Activated T-cell treated with anti-CD3 and anti-CD28 coated beads, Interleukin-2, amount 50 U/mL, for 24 hours (primary cell): ENCODE measurements at places on chromosomes 7 and 10.

- no peak overlapping the region for H3K27ac ChIP-seq
- H3K4me1 ChIP-seq, result no peaks in the 10 kb centered on the region
- no peaks in the 10 kb centered on the region for H3K27me3 ChIP-seq
- H3K4me3 ChIP-seq, result no peak overlapping the region
- no peak for DNase-seq
Measured at GRCh38 chr7:69309601-69310000, 288.7 kb upstream of the AUTS2 start.

- H3K4me3 ChIP-seq, result no peak overlapping the region
- no peaks in the 10 kb centered on the region for H3K27me3 ChIP-seq
- no peak overlapping the region for H3K27ac ChIP-seq
- DNase-seq, result no peak
- H3K4me1 ChIP-seq, result peaks cover 3% of the 10 kb centered on the region
Measured at GRCh38 chr7:36128448-36129047, 24.5 kb upstream of the EEPD1 start.

GRCh38 chr7:106768324-106768751 lies 96.7 kb upstream of the PIK3CG start:
- no peaks in the 10 kb centered on the region for H3K27me3 ChIP-seq
- H3K27ac ChIP-seq, result peak overlapping the region; percentile 75
- H3K4me3 ChIP-seq, result peak overlapping the region; percentile 45

- peaks cover 18% of the 10 kb centered on the region for H3K4me1 ChIP-seq
- H3K4me3 ChIP-seq, result peak overlapping the region; percentile 85
- H3K27ac ChIP-seq, result peak overlapping the region; percentile 76
Measured at GRCh38 chr7:129824291-129825208, 128.2 kb downstream of the UBE2H start.

DNA sequence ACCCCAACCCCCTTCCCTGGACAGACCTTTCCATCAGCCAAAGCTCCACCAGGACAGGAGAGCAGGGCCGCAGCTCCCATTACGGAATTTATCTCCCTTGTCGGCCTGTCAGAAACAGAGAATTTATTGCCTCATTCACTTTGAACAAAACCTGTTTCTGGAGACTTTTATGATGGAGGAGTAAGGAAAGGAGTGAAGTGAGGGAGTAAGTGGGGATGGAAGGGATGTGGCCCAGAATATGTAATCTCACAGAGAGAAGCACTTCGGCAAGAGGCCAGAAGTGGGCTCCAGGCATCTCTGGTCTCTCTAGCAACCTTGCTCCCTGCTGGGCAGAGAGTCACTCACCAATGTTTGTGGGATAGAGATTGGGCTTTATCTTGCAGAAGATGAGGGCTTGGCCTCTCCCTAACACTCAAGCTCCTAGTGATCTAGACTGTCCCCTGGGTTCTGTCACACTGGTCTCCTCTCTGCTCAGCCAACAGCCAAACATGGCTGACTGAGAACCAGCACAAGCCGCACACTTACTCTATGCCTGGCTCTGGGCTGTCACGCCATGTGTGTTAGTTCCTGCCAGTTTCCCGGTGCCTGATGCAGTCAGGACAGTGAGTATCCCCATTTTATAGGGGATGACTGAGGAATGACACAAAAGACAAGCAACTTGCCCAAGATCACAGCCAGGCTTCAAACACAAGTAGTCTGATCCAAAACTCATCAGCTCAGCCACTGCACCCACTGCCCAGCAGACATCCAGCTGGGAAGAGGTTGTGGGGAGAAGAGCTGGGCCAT lies 149.4 kb upstream of the ZMIZ1 start:
- DNase-seq, result no peak
- no peak overlapping the region for H3K4me3 ChIP-seq
- no peaks in the 10 kb centered on the region for H3K4me1 ChIP-seq
- peaks cover 6% of the 10 kb centered on the region for H3K27me3 ChIP-seq
- H3K36me3 ChIP-seq, result no peaks in the 10 kb centered on the region
- no peak overlapping the region for H3K27ac ChIP-seq

DNA sequence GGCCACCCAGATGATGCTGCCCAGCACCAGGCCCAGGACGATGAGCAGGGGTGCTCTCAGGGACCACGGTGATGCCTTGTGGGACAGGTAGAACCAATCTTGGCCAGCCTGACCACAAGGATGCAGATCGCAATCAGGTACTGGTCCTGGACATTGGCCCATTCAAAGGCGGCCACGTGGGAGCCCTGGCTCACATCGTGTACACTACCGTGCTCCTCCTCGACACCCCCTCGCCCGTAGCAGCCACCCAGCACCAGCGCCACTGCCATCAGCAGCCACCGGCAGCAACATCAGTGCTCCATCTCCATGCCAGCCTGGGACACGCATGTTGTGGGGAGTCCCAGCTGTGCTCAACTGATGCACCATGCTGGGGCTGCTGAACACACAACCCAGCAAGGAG lies 39.0 kb downstream of the AGAP6 start:
- H3K4me3 ChIP-seq, result no peak overlapping the region
- DNase-seq, result no peak
- H3K27me3 ChIP-seq, result peaks cover 37% of the 10 kb centered on the region
- no peak overlapping the region for H3K27ac ChIP-seq
- no peaks in the 10 kb centered on the region for H3K4me1 ChIP-seq
